ENCODE measurements at places on chromosomes 6 and 20.
A peak's percentile ranks its signal among the peaks of the same experiment; 100 is the strongest.

DNA sequence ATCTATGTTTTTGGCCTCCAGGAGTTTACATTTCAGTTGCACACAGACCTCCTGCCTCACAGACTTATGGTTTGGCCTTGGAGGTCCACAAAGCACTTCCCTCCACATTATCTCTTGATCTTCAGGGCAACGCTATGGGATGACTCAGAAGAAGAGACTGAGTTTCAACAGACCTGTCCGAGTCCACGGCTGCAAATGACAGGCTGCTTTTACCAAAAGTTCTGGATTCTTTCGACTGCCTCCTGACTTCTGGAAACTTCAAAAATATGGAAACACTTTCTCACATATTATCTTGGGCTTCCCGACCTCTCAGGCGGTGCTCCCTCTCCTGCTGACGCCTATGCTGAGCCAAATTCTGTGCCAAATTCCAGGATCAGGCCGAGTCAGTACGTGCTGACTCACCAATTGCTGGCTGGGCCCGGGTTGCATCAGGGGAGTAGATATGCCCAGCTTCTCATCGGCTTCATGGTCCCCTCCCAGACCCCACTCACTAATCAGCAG lies 190.2 kb downstream of the BMP7 start:
- DNase-seq, result no peak

DNA sequence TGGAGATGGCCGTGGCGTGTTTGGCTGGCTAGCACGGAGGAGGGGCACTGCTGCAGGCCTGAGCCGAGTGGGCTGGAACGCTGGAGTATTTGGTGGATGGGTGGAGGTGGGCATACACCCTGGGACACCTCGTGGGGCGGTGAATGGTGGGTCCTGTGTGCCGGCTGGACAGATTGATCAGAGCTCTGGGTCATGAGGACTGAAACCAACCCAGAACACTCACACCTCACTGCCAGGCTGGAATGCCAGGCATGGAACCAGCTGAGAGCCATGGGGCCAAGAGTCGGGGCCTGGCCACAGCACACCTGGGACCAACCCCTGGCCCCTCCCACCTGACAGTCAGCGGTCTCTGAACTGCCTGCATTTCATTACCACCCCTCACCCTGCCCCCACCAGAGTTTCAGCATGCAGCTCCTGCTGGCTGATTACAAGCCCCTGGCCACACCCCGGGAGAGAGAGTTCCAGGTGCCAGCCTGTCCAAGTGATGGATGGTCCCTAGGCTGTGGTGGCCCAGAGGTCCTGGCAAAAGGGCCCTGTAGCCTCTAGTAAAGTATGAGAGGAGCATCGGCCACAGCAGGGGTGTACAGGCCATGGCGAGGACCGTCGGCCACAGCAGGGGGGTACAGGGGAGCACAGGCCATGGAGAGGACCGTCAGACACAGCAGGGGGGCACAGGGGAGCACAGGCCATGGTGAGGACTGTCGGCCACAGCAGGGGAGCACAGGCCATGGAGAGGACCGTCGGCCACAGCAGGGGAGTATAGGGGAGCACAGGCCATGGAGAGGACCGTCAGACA lies 3.3 kb downstream of the NPBWR2 start:
- DNase-seq, result no peak

GRCh38 chr20:63519668-63520503 lies 679 bp upstream of the PPDPF start:
- no peak for DNase-seq

DNA sequence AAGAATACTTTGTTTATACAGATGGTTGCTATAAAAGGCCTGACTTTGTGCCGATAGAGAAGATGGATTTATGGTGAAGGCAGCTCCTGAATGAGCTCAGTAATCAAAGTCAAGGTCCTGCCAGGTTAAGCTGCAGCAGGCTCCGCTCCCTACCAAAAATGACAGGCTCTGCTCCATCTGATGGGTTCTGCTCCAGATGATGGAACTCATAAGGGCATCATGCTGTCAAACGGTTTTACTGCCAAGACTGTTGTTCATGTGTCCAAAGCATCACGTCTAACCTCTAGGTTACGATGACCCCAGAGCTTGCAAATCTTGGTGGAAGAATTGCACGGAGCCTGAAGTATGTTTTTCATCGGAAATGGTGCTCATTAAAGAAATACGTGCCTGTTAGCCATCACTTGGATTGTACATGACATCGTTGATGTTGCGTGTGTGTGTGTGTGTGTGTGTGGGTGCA lies 19.2 kb upstream of the PTGIS start:
- peak; percentile 58 for DNase-seq

DNA sequence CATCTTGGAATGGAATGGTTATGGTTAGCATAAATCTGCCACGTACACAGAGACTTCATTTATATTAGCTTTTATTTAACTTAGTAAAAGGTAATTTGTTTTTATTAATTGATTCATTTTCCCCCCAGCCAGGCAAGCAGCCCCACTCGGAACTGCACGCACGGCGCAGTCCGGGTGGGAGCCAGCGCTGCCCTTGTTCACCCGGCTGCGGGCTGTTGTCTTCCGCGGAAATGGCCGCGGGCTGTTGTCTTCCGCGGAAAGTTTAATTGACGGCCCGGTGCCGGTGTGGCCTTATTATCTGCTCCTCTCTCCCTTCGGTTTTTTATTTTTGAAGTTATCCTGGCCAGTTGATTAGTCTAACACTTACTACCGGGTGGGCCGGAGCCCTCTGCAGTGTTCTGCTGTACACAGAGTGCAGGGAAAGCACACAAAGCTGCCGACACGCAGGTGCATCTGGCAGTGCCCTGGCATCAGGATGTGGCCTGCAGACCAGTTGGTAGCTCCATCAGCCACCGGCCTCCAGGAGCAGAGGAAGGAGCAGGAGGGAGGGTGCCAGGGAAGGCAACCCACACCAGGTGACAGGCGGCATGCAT lies 270.5 kb downstream of the CDH4 start:
- no peak for DNase-seq

- no peak for DNase-seq
Observed at GRCh38 chr6:1995636-1996035, 249.8 kb downstream of the GMDS start.

GRCh38 chr6:111791415-111791814 lies 81.8 kb downstream of the FYN start:
- no peak for DNase-seq

DNA sequence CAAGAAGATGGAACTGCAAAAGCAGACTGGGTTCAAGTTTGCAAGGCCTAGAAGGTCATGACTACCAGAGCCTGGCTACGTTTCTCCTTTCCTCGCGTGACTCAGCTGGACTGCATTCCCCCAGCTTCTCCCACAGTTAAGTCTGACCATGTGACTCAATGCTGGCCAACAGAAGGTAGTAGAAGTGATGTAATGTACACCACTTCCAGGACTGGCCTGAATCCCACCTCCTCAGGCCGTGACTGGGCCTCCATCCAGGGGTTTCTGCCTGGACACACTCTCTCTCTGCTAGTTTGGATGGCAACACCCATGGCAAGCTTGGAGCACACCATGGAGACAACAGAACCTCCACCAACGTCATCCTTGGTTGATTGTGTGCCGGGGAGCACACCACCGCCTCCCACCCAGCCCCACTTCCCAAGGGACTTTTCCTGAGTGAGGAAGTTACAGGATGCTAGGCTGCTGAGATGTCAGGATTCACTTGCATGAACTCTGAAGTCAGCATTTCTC lies 112.0 kb upstream of the CDYL start:
- no peak for DNase-seq

GRCh38 chr6:84696166-84696565 lies 68.2 kb downstream of the TBX18 start:
- DNase-seq, result no peak

GRCh38 chr6:43271103-43271815 lies 26.8 kb upstream of the SLC22A7 start:
- DNase-seq, result no peak

GRCh38 chr6:113128661-113129060 lies 728.5 kb upstream of the MARCKS start:
- DNase-seq, result no peak

Measured in spinal cord (tissue), 10 donors.